ENCODE measurements at places on chromosomes 6 and 20.

- peak; percentile 31 for DNase-seq
These were observed at the start of gene NFATC2 for GRCh38 chr20:51542571-51543421. Gene NFATC2 (minus strand): TSS chr20:51542719. CDS start chr20:51542499, 220 bp downstream.

DNA sequence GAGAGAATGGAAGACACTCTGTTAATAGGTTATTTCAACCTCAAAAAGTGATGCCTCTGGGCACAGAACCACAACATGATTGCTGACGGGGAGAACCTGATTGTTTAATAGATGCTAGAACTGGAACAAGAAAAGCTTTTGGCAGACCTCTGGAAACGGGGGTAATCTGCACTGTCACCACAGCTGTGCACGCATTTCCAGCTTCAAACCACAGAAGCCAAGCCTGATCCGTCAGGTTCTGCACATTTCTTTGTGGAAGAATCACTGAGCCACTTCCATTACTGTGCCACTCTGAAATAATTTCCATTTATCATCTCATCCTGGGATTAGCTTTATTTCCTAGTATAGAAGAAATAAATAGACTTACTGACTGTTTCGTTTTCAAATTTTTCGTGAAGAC lies 309.3 kb downstream of the FARS2 start:
- no peak for DNase-seq

DNA sequence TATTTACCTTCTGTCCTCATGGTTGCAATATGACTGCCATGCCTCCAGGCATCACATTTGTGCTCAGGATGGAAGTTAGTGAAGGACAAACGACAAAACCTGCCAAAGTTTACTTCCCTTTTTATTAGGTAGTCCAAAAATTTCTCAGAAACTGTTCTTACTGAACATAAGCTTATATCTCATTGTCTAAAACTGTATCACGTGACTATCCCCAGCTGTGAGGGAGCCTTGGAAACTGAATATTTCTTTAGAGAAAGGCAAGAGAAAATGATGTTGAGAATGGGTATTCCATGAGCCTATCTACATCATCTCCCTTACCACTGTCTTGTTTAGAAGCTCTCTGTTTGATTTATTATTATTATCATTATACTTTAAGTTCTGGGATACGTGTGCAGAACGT lies 303.6 kb upstream of the PRND start:
- DNase-seq: no peak

DNA sequence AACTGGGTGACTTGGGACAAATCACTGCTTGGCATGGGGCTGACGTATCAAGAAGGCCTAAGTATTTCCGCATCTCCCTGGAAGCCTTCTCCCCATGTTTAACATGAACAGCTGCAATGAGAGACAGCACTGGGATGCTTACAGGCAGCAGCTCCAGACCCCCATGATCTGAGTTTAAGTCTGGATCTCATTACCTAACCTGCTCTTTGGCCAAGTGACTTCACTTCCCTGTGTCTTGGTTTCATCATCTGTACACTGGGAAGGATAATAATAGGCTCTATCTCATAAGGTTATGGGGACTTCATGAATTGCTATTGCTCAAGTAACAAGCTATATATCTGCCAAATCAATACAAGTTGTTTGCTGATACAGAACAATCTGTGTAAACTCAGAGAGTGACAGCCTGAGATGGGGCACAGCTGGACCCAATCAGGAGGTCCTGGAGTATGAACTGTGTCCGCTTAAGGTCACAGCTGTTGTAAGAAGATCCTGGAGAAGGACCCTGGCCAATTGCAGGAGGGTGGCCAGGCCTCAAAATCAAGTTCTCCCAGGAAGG lies 56.0 kb downstream of the TGM2 start:
- DNase-seq: no peak

DNA sequence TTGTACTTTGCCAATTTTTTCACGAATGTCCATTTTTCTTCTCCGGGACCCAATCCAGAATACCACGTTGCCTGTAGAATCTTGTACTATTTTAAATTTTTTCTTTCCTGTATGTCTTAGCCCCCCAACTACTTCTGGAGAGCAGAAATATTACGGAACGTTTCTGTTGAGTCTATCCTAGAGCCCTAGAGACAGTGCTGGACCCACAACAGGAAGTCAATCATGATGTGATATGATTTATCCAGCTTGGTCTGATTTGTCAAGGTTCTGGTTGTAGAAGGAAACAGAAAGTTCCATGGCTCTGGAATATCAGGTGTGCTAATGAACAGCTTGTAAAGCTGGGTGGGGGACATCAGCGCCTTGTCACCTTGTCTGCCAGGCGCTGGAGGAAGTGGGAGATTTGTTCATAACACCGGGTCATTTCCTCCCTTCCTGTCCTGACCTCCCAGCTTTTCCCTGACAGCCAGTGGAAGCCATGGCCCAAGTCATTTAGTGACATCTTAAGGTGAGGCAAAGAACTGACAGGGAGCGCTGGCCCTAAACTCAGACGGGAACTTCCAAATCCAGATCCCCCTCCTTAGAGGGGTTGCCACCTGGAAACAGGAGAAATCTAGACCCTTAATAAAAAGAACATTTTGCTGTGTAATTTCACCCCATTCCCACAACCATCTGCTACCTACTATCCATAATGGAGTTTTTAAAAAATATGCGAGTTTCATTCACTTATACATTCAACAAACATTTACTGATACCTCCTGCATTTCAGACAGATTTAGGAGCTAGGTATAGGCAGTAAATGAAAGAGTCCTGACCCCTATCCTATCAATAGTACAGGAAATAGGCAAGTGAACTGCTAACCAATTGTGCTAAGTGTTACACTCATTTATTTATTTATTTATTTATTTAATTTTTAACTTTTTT lies 130.5 kb downstream of the ZFP64 start:
- no peak for DNase-seq

DNA sequence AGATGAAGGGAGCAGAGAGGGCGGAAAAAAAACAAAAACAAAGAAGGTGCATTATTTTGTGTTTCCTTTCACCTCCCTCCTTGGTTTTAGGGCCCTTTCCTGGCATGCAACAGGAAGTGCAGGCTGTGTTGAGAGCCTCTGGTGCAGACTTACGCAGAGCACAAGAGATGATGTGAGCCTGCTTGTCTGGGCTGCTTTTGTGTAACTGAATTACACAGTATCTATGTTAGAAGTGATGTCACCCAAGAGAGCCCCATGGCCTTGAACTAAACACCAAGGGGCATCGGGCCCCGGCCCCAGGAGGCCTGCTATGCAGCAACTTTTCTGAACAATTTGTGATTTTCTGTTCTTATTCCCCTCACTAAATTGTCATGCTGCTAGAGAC lies 25.5 kb downstream of the GNAS start:
- DNase-seq: no peak

DNA sequence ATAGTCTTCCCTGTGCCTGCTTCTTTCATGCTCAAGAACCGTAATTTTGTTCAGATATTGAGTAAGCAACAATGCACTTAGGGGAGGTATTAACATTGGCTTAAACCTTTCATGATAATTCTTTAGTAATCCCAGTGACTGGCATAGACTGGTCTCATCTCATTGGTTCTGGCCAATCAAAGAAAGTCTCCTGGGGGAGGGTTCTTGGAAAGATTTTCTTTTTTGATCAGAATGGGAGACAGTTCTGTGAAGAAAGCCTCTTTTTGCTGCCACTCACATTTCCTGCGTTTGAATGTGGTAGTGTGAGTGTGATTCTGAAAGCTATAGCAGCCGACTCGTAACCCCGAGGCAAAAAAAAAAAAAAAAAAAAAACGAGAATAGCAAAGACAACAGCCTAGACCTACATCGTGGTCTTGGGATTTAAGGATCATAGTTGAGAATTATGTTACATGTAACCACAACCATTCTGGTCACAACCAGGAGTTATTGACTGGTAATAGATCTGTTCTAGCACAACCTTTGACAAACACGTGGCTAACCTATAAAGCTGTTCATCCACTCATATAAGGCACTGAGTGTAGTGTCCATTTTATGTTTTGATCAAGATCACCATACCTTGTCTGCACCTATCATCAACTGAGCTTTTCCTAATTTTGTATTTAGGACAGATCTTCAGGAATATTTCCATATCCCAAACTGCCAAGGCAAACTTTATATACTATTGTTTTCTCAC lies 15.1 kb upstream of the TMEM217 start:
- no peak for DNase-seq

- DNase-seq: no peak
These were observed 125.2 kb downstream of the AFG1L start for GRCh38 chr6:108419934-108420609.

DNA sequence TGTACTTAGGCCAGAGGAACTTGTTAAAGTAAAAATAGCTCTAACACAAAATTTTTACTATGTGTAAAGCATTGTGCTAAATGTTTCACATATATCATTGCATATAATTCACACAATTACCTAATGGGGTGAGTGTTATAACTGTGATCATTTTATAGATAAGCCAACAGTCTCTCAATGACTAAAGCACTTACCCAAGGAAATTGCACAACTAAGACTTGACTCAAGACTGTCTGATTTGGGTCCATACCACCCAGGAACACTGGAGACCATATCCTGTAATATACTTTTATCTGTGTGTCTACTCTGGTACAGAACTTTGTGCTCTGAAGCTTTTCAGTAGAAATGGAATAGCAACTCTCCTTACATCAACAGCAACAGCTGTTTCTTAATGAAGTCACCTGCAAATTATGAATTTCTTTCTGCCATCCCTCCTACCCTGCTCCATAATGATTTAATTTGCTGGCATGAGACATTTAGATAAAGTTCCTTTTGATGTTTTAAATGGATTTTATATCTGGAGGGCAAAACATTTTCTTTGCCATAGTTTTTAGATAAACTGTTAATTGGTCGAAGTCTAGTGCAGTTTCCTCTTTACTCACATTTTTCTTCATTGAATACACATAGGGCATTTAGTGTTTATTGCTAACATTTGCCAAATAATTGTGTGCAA lies 47.5 kb downstream of the TSPYL4 start:
- peak; percentile 13 for DNase-seq

DNA sequence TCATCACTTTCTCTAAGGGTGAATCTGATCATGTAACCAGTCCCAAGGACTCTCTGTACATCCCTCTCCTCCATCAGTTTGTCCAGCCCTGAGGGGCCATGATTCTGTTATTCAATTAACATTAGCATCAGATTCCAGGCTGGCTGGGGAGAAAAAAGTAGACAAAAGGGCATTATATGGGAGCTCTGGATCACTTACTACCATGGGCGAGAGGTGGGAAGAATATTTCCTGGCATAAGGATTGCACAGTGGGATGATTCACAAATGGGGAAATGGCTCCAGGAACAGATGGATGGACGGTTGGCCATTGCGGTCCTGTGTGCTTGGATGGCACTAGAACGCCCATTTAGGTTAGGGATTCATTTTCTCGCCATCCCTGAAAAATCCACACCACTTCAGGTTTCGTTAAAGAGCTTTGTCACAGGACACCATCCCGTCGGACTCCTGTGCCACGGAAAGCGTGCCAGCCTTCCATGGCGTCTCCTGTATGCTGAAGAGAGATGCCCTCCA lies 112.6 kb downstream of the THBS2 start:
- DNase-seq: no peak

DNA sequence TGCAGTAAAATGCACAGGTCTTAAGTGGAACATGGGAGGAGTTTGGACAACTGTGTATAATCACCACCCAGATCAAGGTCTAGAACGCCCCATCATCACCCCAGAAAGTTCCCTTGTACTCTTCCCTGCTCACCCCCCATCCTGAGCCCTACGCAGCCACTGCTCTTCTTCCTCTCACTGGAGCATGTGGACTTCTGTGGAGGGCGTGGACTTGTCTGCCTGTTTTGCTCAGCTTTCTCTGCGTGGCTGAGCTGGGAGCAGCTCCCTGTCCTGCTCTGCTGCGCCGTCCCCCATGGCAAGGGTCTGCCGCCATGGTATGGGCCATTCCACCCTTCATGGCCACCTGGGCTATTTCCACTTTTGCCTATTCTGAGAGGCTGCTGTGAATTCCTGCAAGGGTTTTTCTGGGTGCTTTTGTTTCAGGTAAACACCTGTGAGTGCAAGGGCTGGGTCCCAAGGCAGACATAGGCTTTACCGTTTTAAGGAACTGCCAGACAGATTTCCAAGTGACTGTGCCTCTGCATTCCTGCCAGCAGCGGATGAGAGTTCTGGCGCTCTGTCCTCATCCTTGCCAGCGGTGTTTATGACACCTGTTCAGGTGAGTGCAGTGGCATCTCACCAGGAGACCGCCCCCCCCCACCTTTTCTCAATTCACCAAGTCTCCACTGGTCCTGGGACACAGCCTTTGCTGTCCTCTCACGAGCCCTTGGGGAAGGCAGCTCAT lies 19.7 kb downstream of the PCK1 start:
- DNase-seq: no peak

DNA sequence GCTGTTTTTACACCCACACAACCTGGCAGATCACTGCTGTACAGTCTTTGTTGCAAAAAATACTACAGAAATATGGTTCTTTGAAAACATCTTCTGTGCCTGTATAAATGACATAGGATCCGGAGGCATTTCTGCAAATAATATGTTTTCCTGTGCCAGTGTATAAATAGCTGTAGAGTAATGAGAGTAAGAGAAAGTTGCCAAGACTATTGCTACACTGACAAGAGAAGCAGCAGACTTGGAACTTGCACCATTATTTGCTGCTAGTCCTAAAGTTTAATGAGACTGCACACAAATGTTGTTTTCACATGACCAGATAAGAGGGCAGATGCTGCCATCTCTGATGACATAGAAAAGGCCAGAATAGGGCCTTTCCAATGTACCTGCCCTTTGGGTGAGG lies 50.0 kb upstream of the DTNBP1 start:
- no peak for DNase-seq

DNA sequence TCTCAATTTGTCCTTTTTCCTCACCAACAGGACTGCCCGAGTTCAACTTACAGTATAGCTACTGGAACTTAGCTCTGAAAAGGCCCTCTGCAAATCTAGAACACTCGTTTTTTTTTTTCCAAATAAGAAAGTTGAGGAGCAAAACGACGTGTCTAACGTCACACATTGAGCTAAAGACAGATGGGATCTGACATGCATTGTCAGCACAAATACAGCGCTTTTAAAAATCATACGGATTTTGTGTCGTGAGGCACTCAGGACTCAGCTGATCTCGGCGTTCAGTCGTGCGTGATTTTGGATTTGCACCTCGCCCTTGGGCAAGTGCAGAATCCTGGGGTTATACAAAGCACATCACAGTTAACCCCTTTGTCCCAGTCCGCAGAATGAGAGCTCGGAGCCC lies 94.7 kb upstream of the ZNF322 start:
- DNase-seq: no peak

- DNase-seq: peak; percentile 58
These were observed 765 bp upstream of the GMDS start for GRCh38 chr6:2245877-2246863.

DNA sequence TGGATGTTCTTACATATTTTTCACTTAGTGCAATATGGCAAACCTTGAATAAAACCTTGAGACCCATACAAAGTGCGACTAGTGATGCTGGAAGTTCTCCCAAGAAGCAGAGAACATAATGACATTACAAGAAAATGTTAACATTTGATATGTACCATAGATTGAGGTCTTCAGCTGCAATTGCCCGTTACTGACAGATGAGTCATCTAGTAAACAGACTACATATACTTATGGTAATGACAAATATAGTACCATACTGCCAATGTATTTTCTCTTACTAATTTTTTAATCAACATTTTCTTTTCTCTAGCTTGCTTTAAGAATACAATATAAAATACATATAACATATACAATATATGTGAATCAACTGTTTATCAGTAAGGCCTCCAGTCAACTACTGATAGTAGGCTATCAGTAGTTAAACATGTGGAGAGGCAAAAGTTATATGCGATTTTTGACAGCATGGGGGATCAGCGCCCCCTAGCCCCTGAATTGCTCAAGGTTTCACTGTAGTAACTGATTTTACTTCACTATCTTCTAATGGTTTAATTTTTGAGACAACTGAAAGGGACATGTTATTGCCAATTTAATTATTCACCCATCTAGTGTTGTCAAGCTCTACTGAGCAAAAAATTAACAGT lies 166.7 kb upstream of the ADGRB3 start:
- DNase-seq: peak; percentile 3

GRCh38 chr20:20837574-20838021 lies 125.2 kb upstream of the RALGAPA2 start:
- DNase-seq: peak; percentile 66
